Activated CD8-positive, alpha-beta memory T cell treated with anti-CD3 and anti-CD28 coated beads, Interleukin-2, amount 10 ng/mL, durations not matched to agents 7 days and 5 days (primary cell): ENCODE measurements at places on chromosomes 16 and 17.

- DNase-seq: no peak
Measured at GRCh38 chr17:39747745-39748144, 10.0 kb downstream of the GRB7 start.

GRCh38 chr16:459761-460160 lies 34.3 kb downstream of the RAB11FIP3 start:
- DNase-seq: no peak

DNA sequence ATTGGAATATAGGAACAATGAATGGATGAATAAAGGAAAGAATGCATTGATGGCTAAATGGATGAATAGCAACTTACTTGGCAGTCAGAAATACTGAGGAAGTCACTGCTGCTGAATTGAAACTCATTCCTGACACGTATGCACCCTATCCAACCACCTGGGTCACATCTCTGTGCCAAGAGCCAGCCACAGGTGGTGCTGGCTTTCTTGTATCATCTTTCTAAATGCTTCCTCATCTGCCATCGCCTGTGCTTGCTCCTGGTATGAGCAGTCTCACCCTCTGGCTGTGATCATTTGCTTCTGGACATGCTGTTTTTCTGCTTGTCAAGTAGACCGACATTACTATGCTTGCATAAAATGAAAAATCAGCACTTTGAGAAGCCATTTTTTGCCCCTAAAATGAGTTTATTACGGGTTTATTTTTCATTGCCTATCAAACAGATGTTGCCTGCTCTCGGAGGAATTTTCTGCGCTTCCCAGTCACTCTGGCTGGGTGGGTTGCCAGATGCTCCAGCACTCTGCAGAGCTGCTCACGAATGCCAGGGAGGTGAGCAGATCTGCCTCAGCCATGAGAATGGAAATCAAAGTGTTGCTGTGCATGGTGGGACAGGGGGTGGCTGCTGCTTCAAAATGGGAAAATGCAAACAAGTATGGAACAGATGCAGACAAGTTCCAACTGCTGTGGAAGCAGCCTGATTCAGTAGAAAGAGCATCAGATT lies 1349.6 kb upstream of the CDH8 start:
- DNase-seq: no peak

- peak; percentile 77 for DNase-seq
Measured at GRCh38 chr16:75108792-75109731, 7.5 kb downstream of the LDHD start.

GRCh38 chr17:34248511-34249024 lies 6.5 kb upstream of the CCL2 start:
- DNase-seq: no peak

DNA sequence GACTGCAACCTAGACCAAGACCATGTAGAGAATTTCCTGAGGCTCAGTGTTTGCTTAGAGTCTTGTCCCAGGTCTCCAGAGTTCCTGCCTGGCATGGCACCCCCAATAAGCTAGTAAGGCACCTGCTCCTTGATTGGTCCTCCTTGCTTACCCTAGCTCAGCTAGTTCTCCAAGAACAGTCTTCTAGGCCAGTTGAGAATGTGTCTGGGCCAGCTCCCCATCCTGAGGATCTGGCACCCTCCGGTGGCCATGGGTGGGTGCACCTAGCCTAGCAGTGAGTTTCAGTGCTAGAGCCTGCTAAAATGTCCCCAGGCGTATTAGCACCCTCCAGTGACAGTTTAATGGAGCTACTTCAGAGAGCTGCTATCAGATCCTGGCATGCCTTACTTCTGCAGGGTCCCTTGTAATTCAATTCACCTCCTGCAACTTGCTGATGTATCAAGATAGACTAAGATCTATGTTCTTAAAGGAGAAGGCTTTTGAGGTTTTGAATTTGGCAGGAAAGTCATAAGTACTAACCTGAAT lies 44.4 kb upstream of the MED13 start:
- DNase-seq: peak; percentile 86

GRCh38 chr17:13016881-13017654 lies 759 bp downstream of the ELAC2 start:
- DNase-seq: no peak

GRCh38 chr16:58502217-58502921 lies 2.4 kb downstream of the NDRG4 start:
- no peak for DNase-seq

GRCh38 chr17:82838386-82839063 lies 1.3 kb downstream of the ZNF750 start:
- no peak for DNase-seq

DNA sequence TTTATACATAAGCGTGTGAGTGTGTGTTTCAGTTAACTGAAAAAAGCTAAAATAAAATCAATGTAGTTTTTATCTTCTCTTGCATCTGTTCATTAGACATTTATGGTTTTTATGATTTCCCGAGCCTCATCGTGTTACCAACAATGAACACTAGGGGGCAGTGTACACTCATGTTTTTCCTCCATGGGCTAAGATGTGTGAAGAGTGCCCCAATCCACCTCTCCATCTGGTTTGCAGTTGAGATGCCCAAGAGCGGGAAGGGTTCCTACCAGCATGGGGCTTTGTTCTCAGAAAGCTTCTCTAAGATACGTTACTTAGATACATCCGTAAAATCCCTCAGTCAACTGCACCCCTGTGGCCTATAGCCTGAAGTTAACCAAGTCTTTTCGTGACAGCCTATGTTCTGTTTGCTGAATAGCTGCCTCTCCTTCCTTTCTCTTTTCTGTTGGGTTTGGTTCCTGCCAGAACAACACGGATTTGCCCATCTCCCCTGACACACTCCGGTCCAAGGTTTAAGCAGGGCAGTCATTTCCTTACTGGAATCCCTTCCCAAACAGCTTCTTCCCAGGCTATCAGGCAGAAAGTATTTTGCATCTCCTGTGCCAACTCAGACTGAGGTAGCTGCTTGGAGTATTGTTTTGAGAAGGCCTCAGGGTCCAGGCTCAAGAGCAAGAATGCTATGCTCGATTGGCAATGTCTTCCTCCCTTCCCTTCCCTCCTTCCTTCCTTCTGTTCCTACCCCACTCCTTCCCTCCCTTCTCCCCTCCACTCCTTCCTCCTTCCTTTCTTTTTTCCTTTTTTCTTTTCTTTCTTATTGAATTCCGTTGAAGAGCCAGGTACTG lies 12.9 kb upstream of the ELAC2 start:
- DNase-seq: peak; percentile 53

DNA sequence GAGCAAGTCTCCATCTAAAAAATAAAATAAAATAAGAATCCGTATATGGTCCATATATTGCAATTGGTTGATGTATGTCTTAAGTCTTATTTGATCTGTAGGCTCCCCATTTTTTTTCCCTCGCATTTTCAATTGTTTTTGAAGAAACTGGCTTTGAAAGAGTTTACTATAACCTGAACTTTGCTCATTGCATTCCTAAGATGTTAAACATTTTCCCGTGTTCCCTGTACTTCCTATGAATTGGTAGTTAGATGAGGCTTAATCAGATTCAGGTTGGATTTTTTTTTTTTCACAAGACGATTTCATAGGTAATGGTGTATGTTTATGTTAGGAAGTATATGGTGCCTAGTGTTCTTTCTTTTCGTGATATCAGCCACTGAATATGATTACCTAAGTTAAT lies 3.3 kb downstream of the LRRC36 start:
- no peak for DNase-seq

GRCh38 chr16:1333149-1333812 lies at the start of gene BAIAP3:
BAIAP3 (plus strand) TSS chr16:1333645; CDS start chr16:1338550, 4,905 bp downstream.
- peak; percentile 65 for DNase-seq

DNA sequence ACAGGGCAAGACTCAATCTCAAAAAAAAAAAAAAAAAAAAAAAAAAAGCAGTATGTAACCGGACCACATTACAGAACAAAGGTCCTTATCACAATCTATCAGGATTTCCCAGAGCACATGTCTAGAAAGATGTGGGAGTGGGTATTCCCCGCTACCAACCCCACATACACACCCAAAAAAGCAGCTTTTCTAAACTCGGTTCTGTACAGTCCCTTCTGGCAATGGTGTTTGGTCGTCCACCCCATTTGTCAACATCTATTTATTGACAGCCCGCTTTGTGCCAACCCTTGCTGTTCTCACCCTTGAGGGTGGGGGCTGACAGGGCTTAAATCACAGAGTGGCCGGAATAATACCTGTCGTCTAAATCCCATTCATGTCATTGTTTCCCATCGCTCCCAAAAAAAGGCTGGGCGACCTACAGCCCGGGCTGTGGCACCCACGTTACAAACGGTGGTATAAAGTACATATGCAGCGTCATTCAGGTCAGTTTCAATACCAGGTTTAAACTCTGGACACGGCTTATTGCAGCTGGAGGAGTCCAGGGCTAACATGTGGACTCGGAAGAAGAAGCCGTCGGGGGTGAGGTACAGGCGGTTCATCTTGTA lies 3.6 kb downstream of the C17orf58 start:
- no peak for DNase-seq

- DNase-seq: no peak
Measured at GRCh38 chr17:52147872-52148271, 10.6 kb downstream of the CA10 start.

DNA sequence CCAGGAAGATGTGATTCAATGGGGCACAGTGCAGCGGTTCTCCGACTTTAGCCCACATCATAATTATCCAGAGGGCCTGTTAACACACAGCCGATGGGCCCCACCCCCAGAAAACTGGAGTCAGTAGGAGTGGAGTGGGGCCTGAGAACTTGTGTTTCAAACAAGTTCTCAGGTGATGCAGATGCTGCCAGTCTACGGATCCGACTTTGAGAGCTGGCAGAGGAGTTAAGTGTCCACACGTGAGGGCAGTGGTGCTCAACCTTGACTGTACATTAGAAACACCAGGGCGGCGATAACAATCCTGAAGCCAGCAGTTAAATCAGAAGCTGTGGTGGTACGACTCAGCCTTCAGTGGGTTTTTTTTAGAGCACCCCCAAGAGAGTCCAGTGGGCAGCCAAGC lies 75.0 kb downstream of the GPRC5B start:
- no peak for DNase-seq

DNA sequence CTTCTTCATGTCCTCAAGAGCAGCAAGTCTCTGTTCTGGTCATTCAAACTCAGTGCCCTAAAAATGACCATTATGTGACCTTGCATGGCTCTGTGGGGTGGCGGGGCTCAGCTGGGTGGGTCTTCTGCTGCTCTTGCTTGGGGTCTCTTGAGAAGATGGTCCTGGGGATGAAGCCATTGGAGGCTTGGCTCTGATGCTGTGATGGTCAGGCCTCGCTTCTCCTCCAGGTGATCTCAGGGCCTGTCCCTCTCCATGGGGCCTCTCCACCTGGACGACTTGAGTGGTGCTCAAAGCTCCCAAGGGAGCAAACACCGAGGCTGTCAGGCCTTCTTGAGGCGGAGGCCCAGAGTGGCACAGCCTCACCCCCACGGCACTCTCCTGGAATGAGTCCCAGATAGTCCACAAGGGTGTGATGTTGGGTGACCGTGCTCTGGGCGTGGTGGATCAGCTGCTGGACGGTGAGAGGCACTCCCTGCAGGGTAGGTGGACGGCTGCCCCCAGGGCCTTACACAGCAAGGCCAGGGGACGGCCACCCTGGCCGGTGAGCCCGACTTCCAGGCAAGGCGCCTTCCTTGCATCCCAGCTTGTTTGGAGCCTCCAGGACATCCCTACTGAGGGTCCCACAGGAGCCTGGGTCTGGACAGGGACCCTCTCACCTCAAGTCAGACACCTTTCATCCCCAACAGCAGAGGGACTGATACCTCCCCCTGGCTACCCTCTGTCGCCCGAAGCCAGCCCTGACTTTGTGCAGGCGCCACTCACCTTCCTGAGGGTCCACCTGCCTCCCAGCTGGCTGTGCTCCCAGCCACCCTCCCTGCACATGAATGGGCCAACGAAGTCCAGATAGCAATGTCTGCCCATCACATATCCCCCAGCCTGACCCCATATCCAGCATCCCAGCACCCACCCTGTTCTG lies 48.7 kb downstream of the USP22 start:
- no peak for DNase-seq

DNA sequence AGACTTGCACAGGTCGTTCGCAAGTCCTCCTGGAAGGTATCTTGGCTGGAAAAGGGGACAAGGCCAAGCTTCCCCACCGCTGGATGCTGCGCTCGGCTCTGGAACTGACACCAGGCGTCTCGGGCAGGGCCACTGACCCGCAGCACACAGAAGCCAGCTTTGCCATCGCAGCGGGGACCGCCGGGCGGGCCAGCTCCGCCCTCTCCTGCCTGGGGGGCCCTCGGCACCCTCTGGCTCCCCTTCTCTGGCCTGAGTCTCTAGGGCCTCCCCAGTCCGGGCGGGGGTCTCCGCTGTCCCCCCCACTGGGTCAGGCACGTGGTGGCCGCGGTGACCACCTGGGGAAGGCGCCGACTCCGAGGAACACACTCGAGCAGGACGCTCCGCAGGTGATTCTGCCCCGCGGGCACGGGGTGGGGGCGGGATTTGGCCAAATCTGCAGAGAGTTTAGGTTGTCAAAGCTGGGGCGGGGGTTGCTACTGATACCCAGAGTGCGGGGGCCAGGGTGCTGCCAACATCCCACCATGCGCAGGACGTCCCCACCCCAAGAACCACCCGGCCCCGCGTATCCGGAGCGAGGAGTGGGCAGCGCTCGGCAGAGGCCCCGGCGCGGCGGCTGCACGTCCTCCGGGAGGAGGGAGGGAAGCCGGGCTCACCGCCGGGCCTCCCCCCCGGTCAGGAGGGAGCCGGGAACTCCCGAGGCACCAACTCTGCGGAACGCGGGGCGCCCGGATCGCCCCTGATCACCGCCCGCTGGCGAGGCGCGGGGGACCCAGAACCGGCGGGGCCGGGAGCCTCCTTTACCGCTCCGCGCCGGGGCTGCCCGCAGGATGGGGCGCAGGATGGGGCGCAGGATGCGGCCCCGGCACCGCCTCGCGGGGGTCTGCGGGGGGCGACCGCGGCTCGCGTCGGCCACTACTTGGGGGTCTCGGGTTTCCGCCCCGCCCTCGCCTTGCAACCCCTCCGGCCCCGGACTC lies 744 bp upstream of the METRNL start:
- no peak for DNase-seq

GRCh38 chr16:53078765-53079485 lies 24.1 kb downstream of the CHD9 start:
- no peak for DNase-seq

DNA sequence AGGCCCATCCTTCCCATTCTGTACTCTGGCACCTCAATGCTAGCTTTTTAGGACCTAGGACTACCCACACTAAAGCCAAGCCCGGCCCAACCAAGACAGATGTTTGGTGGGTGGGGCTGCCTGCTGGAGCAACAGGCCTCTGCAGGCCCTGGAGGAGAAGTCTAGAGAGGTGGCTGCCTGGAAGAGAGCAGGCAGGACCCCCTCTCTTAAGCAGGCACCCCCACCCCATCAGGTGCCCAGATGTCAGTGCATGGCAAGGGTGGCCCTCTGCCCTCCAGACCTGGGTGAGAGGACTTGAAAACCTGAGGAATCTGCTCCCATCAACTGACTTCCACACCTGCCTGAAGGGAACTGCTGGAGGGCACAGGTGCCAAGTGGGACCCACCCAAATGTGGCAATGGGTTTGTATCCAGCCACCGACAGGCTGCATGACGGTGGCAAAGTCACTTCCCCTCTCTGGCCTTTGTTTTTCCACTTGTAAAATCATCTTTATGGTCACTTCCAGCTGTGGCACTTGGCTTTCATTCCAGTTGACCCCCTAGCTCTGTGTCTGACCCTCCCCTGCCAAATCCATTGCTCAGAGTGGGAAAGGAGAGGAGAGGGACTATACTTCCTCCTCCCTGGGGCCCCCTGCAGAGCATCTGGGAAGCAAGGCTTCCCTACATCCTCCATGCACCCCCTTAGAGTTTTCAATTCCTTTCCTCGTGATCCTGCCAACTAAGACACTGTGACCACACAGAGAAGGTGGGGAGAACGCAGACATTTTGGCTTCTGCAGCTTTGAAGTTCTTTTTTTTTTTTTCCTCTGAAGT lies 1.7 kb upstream of the STAT5A start:
- no peak for DNase-seq

- no peak for DNase-seq
Measured at GRCh38 chr17:81039096-81039495, 4.1 kb downstream of the BAIAP2 start.

- DNase-seq: no peak
Measured at GRCh38 chr17:31550389-31551056, 159.0 kb downstream of the RAB11FIP4 start.
